ENCODE measurements at places on chromosomes 7 and 10. TPM values are rescaled to one million over a fixed set of nuclear protein-coding genes. Genes with fewer than 3 reads are reported as not detected.

The COL1A2 gene
- total RNA-seq, result 107 TPM

The ZNF727 gene
- 0.25 TPM for total RNA-seq

The MPLKIP gene
- total RNA-seq, result 5.2 TPM

The TMEM130 gene
- total RNA-seq, result 8.9 TPM

The LRRC17 gene
- total RNA-seq, result 11.8 TPM

The CHAT gene
- total RNA-seq, result not detected

The ITIH5 gene
- 14.3 TPM for total RNA-seq

The IMPDH1 gene
- 22.6 TPM for total RNA-seq

The SMURF1 gene
- 22.4 TPM for total RNA-seq

The ADRB1 gene
- total RNA-seq, result 2.0 TPM

The PKD2L1 gene
- total RNA-seq, result 0.25 TPM

The CTTNBP2 gene
- total RNA-seq, result 52.9 TPM

The WDFY4 gene
- total RNA-seq, result 0.49 TPM

The PON1 gene
- total RNA-seq, result not detected

The PNLIPRP3 gene
- total RNA-seq, result not detected

The CADPS2 gene
- 3.2 TPM for total RNA-seq

The GJC3 gene
- not detected for total RNA-seq

The ADRA2A gene
- total RNA-seq, result 24.6 TPM

The ARMS2 gene
- not detected for total RNA-seq

The PTPN20 gene
- total RNA-seq, result 4.7 TPM

The EMX2 gene
- total RNA-seq, result 3.7 TPM

The SH3PXD2A gene
- 14.5 TPM for total RNA-seq

The PSTK gene
- total RNA-seq, result 7.6 TPM

The GSDME gene
- 28.8 TPM for total RNA-seq

The GRM3 gene
- 86.5 TPM for total RNA-seq
